ENCODE measurements at places on chromosomes 12 and 14.

- DNase-seq: no peak
Measured at GRCh38 chr14:98835051-98835824, 436.8 kb downstream of the BCL11B start.

GRCh38 chr14:24941719-24942118 lies 108.2 kb downstream of the STXBP6 start:
- no peak for DNase-seq

- no peak for DNase-seq
Measured at GRCh38 chr12:3453206-3453989, 37.6 kb upstream of the PRMT8 start.

- DNase-seq: no peak
Measured at GRCh38 chr12:109772622-109773321, 59.1 kb downstream of the FAM222A start.

GRCh38 chr14:52328276-52328675 lies 14.2 kb downstream of the PTGER2 start:
- DNase-seq: no peak

GRCh38 chr14:71438684-71439083 lies 493.5 kb upstream of the RGS6 start:
- DNase-seq: no peak

- DNase-seq: no peak
Measured at GRCh38 chr14:76268047-76268431, 107.9 kb upstream of the ESRRB start.

DNA sequence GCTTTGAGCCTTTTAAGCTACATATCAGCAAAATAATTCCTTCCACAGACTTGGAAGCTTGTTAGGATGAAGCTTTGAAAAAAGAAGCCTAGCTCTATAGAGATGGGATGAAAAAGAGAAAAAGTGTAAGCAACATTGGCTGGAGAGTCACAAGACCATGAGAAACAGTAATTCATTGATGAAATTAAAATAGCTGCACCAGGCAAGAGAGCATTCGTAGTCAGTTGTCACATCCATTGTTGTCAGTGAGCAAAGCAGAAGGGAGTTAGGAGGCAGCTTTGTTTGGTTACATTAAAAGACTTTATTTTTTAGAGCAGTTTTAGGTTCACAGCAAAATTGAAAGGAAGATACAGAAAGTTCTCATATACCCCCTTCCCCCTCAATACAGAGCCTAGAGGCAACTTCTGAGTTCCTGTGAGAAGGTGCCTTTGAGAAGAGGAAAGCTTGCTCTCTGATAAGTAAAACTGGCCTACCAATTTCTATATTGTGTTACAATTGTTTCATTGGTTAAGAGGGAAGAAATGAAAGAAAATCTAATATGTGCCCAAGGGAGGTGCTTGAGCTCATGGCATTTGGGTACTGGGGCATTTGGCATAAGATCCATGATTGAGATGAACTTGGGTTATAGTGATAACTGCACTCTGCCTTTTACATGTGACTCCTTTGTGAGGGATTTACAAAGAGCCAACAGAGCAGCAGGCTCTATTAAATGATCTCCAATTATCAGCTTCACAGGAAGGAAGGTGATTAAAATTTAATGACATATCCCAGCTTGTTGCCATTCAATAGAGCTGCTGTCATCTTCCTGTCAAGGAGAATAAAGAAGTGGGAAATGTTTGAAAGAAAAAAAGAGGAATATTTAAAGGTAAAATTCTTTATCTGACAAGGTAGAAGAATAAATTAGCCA lies 361.3 kb upstream of the TMTC1 start:
- no peak for DNase-seq

DNA sequence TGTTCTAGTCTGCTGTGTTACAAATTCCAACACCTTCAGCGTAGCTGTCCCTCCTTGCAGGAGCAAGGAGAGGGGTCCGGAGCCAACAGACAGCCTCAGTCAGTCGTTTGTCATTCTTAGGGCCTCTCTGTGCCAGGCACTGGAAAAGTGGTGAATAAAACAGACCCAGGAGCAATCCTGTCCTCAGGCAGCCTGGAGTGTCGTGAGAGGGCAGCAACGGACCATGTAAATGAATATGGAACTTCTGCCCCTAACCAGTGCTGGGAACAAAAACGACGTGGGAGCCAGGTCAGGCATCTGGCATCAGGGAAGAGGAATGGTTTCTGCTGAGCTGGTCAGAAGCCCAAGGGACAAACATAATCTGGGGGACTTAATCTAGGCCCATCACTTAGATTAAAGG lies 64.8 kb upstream of the PSMC1 start:
- no peak for DNase-seq

GRCh38 chr14:30445011-30445793 lies 113.8 kb upstream of the G2E3 start:
- no peak for DNase-seq

- no peak for DNase-seq
Measured at GRCh38 chr12:80443974-80444666, at the start of gene PTPRQ. Gene PTPRQ (plus strand): TSS chr12:80444235. CDS start chr12:80444346, 111 bp downstream.

- DNase-seq: no peak
Measured at GRCh38 chr14:65370801-65371248, 41.7 kb upstream of the FUT8 start.

GRCh38 chr12:99390707-99391106 lies 256.8 kb upstream of the GARIN6 start:
- no peak for DNase-seq

DNA sequence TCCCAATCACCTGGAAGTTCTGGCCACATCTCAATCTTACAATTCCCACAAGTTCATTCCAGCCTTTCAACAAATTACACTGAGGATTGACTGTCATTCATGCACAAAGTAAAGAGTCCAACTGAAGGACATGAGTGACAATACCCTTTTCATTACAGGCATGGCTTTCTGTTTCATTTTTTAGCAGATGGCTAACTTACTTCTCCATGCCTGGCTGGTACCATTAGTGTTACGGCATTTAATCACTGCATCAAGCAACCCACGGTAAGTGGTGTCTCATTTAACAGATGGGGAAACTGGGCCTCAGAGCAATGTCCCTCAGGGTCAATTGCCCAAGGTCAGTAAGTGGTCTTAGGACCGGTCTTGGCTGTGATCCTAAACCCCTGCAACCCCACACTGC lies 114.4 kb downstream of the PRICKLE1 start:
- DNase-seq: no peak

- no peak for DNase-seq
Measured at GRCh38 chr12:19227880-19228210, 98.3 kb downstream of the PLEKHA5 start.

- DNase-seq: no peak
Measured at GRCh38 chr12:121127501-121127900, 5.2 kb upstream of the P2RX7 start.

DNA sequence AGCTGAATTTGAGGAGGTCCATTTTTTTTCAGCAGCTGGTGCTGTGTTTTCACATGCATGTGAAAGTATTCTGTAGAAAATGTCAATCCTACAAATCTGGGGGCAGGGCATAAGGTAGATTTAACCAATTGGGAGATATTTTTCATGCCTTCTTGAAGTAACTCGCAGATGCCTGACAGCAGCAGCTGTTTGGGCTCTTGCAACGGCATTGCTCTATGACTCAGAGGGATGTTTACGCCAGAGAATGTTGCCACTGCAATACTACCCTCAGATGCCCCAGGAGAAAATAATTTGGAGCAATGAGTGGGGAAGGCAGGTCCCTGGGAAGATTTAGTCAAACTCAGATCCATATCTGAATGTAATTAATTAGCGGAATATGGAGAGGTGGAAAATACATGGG lies 42.5 kb upstream of the MYBPC1 start:
- no peak for DNase-seq

GRCh38 chr12:93360688-93361087 lies 17.0 kb upstream of the NUDT4 start:
- no peak for DNase-seq

- no peak for DNase-seq
Measured at GRCh38 chr14:95668235-95668772, 17.9 kb upstream of the TCL1B start.

DNA sequence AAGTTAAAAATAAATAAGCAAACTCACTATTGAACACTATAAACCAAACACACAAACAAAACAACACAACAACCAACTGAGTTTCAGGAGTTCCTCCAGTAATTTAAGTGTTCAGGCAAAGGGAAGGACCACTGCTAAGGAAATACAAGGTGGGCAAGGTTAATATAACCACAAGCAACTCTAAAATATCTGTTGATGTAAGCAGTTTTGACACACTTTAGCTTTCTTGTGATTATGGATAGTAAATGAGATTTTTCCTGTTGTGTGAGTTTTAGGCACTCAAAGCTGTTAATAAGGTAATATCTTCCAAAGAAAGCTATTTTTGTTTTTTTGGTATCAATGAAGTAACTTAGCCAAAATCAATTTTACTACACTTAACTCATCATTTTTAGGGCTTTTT lies 839.1 kb upstream of the FOXG1 start:
- no peak for DNase-seq

DNA sequence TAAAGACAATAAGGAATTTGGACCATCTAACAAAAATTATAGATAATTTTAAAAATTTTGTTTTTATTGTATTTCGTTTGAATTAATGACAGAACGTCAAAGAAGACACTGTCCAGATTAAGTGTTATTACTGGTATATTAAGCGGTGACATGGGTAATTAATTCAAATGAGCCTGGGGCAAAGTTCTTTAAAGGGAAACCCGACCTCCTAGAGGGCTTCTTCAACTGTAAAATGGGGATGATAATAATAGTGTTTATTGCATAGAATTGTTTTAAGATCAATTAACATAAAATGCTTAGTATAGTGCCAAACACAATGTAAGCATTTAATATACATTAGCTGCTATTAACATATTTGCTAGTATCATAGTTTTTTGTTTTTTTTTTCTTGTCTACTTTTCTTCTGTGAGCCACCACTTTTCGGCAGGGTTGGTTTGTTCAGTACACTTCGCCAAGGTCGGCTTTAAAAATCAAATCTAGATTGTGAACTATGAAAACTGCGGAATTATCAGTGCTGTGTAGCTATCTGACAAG lies 514 bp upstream of the LARP4 start:
- no peak for DNase-seq

GRCh38 chr12:70230934-70231606 lies 12.2 kb upstream of the CNOT2 start:
- no peak for DNase-seq

DNA sequence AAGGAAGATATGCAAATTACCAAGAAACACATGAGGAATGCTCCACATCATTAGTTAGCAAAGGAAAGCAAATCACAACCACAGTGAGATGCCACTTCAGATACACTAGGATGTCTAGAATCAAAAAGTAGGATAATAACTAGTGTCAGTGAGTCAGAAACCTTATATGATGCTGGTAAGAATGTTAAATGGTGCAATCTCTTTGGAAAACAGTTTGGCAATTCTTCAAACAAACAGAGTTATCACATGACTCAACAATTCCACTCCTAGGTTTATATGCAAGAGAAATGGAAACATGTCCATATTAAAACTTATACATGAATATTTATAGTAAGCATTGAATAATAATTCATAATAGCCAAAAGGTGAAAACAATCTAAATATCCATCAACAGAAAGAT lies 220.9 kb downstream of the FOXG1 start:
- DNase-seq: no peak

- no peak for DNase-seq
Measured at GRCh38 chr12:113874326-113874725, 91.8 kb downstream of the RBM19 start.

DNA sequence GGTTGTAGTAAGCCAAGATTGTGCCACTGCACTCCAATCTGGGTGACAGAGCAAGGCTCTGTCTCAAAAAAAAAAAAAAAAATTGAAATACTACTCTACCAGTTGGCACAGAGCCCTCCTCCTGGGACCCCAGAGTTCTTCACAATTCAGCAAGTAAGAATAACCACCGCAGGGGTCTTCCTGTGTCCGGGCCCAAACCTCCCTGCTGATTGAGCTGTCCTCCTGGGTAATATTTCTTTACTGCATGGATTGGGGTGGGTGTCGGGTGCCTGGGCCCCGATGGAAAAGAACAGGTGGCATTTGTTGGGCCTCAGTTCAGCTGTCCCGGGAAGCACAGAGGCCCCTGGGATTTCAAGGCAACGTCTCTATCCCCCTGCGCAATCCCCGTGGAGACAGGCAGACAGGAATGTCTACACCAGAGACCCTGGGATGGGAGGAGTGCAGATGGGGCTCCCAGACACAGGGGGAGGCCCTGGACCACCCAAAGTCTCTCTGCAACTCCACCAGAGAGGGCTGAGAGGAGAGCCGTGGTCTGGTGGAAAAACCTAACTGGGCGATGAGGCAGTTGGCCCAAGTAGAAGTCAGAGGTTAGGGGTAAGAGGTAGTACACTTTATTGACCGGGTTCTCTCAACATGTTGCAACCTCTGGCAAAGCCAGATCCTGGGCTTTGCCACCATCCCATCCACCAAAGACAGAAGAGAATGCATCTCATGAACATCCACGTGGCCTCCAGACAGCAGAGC lies 32.7 kb upstream of the VPS37B start:
- DNase-seq: no peak

DNA sequence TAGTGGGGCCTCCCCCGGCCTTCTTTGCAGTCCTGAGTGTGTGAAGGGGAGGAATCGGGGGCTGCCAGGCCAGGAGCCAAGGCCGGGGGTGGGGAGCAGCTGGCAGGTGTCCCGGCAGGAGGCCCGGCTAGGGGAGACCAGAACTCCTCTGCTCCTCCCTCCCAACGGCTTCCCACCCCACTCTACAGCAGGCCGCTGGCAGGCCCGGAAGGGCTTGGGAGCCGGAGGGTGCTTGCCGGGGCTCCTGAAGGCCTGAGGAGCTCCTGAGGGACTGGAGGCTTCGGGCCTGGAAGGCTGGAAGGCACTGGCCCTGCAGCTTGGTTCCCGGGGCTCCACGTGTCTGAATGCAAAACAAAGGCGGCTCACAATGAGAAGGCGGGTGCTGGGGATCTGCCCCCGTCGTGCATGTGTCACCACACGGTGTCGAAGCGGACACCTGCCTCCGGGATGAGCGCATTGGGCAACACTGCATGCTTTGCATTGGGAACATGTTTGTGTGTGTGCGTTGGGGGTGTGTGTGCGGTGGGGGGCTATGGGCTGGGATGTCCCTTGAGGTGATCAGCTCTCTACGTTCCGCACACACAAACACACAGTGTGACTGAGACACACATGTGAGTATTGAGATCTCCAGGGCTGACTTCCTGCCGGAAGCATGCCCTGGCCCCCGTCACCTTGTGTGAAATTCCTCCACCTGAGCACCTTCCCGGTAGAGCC lies 30.9 kb upstream of the ANKRD9 start:
- DNase-seq: no peak
